ENCODE measurements at places on chromosomes 16 and 17.

GRCh38 chr16:1614456-1615102 is 2.4 kb downstream of the CRAMP1 start:
- no peak for DNase-seq

GRCh38 chr16:57081744-57082143 is 10.6 kb upstream of the CPNE2 start:
- no peak for DNase-seq

DNA sequence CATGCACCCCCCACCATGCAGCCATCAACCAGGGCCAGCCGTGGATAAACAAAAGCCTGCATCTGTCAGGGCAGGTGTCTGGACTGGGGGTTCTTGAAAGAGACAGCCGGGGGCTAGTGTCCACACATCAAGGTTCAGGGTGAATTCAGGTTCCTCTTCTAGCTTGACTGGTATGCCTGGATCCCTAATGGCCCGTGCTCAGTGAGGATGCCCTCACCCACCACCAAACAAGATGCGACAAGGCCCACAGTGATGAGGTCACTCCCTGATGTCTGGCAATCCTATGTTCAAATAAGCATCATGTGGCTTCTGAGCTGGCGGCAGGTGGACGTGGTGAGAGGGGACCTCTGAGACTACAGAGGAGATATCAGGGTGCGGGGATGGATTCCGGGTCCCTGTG is 64.6 kb downstream of the GOSR1 start:
- no peak for DNase-seq

DNA sequence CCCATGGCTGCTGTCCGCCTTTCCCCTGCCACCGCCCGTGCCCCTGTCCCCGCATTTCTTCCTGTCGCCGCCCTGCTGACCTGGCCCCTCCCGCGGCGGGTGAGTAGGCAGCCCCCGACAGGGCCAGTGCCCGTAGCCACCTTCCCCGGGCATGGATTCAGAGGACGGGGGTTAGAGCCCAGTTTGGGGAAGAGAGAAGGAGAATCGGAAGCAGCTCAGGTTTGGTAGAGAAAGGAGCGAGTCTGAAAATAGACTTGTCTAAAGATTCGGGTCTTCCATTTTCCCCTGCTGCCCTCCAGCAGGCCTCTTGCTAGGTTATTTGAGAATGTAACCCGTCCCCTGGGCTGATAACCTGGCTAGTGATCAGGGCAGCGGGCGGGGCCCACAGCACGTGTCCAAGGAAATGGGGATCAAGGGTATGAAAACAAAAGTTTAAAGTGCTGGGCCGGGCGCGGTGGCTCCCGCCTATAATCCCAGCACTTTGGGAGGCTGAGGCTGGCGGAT is 7.9 kb upstream of the CLDN9 start:
- DNase-seq, result no peak

DNA sequence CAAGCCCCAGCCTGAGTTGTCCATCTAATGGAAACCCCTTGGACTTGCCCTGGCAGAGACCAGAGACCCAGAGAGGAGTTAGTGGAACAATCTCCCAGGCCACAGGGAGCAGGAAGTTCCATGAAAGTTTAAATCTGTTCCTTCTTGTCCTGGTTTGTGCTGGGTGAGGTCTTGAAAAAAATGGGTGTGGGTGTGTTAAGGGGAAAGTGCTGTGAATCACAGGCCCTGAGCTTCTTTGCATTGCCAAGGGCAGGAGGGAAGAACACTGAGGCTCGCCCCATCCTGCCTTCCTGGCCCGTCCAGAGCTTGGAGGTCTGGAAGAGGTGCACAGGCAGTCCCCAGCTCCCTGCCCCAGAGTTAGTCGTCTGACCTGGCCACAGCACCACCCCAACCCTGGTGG is 2.3 kb downstream of the ADORA2B start:
- DNase-seq, result no peak

GRCh38 chr17:71338396-71338795 is 782.4 kb upstream of the SOX9 start:
- DNase-seq, result no peak

GRCh38 chr16:57411362-57411976 is 6.9 kb downstream of the CCL17 start:
- DNase-seq, result no peak

- no peak for DNase-seq
Measured at GRCh38 chr17:17960500-17961030, 11.6 kb downstream of the TOM1L2 start.

DNA sequence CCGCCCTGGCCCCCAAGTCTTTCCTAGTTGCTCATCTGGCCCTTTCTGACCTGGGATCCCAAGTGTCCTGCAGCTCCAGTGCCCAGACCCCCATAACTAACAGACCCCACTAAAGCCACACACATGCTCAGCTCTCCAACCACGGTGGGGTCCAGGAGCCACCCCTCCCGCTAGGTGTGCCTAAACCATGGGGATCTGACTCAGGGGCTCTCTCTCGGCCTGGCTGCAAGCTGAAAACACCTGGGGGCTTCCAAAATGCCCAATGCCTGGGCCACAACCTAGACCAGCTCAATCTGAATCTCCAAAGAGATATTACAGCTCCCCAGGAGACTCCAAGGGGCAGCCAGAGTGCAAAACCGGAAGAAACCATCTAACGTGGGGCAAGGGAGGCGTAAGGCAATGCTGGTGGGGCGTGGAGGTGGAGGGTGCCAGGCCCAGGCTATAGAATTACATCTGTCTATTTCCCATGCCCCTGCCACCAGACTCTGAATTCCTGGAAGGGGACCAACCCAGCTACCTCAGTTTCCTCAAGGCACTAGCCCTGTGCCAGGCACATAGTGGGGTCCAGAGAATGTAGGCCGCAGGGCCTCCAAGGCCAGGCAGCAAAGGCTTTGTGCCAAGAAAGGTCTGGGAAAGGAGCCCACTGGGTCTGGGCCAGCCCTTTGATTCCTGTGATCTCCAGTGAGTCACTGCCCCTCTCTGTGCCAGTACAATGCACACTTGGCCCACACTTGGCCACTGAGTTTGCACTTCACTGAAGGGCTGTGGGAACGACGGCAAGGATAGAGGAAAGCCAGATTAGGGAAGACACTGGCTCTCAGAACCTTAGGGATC is 3.3 kb downstream of the CD2BP2 start:
- no peak for DNase-seq

DNA sequence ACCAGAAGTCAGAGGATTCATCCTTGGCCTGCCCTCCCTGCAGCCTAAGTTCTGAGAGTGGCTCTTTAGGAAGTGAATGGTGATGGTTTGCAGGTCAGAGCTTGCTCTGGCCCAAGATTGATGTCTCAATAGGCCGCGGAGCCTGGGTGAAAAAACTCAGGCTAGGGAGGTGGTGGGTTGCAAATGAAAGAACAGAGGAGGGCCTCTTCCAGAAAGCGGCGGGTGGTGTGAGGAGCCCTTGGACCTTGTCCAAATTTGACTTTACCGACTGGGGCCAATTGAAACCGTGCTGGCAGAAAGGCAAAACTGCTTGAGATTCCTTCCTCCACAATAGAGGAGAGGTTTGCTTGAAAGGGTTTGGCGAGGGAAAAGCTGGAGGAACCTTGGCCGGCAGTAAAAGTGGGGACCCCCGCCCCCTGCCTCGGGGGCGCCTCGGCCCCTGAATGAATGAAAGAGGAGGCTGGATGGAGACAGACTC is 331.3 kb downstream of the SEC14L1 start:
- DNase-seq, result no peak

- DNase-seq, result no peak
Measured at GRCh38 chr16:50722960-50723359, 18.9 kb upstream of the CYLD start.

- DNase-seq, result no peak
Measured at GRCh38 chr17:44637066-44637465, 19.2 kb upstream of the MEIOC start.

- DNase-seq, result no peak
Measured at GRCh38 chr16:63943566-63943965, 1178.3 kb downstream of the CDH11 start.

GRCh38 chr17:78044280-78044835 is 84.2 kb downstream of the TMC6 start:
- DNase-seq, result no peak

DNA sequence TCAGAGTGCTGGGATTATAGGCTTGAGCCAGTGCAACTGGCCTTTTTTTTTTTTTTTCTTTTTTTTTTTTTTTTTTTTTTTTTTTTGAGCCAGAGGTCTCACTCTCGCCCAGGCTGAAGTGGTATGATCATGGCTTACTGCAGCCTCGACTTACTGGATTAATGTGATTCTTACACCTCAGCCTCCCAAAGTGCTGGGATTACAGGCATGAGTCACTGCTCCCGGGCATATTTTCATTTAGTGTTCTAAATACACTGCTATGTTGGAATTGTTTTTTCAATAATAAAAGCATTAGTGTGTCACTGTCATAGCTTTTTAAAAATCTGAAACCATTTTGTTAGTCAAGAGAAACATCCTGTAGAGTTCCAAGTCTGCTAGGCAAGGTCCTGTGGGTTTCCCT is 40.3 kb downstream of the NDE1 start:
- no peak for DNase-seq

GRCh38 chr17:82030470-82031302 is 792 bp upstream of the RAC3 start:
- no peak for DNase-seq

GRCh38 chr16:85543536-85543935 is 69.6 kb upstream of the GSE1 start:
- DNase-seq, result no peak

- no peak for DNase-seq
Measured at GRCh38 chr16:57559072-57559790, 16.8 kb downstream of the ADGRG5 start.

GRCh38 chr16:88331989-88332920 is 50.5 kb upstream of the ZNF469 start:
- no peak for DNase-seq

GRCh38 chr17:67017910-67018309 is 26.4 kb upstream of the CACNG1 start:
- DNase-seq, result no peak

DNA sequence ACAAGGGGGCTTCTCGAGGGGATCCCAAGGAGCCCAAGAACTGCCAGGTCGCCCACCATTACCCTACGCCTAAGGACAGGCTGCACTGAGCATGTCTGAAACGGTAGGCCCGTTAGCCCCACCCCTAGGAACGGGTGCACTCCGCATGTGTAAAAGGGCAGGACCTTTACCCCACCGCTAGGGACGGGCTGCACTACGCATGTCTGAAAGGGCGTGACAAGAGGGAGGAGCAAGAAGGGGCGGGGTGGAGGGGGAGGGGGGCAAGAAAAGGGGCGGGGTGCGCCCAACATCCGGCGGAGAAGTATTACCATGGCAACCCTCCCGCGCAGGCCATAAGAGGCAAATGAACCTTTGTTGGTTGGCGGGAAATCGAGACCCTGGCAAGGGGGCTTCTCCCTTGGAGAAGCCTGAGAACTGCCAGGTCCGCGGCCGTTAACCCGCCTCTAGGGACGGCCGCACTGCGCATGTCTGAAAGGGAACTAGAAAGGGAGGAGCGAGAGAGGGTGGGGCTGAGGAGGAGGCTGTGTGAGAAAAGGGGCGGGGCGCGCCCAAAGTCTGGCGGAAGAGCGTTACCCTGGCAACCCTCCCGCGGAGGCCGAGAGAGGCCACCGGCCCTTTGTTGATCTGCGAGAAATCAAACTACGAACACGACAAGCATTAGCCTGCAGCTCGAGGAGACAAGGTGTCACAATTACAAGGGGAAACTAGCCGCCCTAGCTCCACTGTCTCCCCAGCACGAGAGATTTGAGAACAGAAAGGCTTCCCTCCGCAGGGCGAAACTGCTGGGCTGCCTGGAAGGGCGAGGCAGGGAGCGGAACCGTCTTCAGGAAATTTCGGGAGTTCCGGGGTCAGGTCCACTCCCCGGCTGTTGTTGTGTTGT is 2046.8 kb downstream of the TP53TG3F start:
- no peak for DNase-seq

- DNase-seq, result no peak
Measured at GRCh38 chr16:58502217-58502921, 2.4 kb downstream of the NDRG4 start.

- no peak for DNase-seq
Measured at GRCh38 chr16:64167936-64168335, 953.9 kb downstream of the CDH11 start.

- DNase-seq, result no peak
Measured at GRCh38 chr17:6094926-6095325, 24.7 kb downstream of the WSCD1 start.

DNA sequence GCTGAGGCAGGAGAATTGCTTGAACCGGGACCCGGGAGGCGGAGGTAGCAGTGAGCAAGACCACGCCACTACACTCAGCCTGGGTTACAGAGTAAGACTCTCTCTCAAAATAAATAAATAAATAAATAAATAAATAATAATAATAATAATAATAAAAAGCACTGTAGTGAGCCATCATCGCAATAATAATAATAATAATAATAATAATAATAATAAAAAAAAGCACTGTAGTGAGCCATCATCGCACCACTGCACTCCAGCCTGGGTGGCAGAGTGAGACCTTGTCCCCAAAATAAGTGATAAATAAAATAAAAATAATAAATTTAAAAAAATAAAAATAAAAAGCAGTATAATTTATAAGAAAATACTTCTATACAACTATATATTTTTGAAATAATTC is 40.3 kb downstream of the SMURF2 start:
- no peak for DNase-seq

- DNase-seq, result no peak
Measured at GRCh38 chr17:72772331-72772821, 320.1 kb downstream of the SLC39A11 start.

GRCh38 chr17:16140854-16141253 is 74.5 kb downstream of the NCOR1 start:
- no peak for DNase-seq

GRCh38 chr16:66471264-66471663 is 44.2 kb downstream of the BEAN1 start:
- no peak for DNase-seq

DNA sequence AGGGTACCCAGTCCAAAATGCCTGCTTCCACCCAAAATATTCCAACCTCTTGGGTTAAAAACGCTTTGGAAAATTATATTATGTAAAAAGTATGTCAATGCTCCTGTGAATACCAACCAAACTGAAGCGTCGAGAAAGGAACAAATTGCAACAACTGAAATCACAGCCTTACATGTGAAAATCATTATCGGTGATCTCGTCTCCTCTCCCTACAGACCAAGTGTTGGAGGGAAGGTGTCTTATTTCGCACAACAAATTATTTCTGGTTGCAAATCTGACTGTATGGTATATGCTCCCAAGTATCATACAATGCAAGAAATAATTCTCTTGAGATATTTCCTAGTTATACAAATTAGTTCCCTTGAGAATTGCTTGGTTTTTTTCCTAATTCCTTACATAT is 89.3 kb upstream of the CDYL2 start:
- no peak for DNase-seq

GRCh38 chr16:1839554-1839953 is 12.5 kb downstream of the FAHD1 start:
- no peak for DNase-seq

Measured in SIG-M5 (cell line).